ENCODE measurements at places on chromosomes 16 and 17.

- H3K27me3 ChIP-seq = no peaks in the 10 kb centered on the region
- H3K36me3 ChIP-seq = no peaks in the 10 kb centered on the region
- no peak for DNase-seq
- no peaks in the 10 kb centered on the region for H3K4me1 ChIP-seq
- no peak overlapping the region for H3K27ac ChIP-seq
These were observed 199.8 kb downstream of the NPIPA7 start for GRCh38 chr16:16578701-16579100.

GRCh38 chr17:55093353-55093752 lies 124.8 kb downstream of the STXBP4 start:
- H3K36me3 ChIP-seq = no peaks in the 10 kb centered on the region
- no peak for DNase-seq
- H3K4me3 ChIP-seq = no peak overlapping the region
- H3K27ac ChIP-seq = no peak overlapping the region
- H3K27me3 ChIP-seq = no peaks in the 10 kb centered on the region

- no peaks in the 10 kb centered on the region for H3K27me3 ChIP-seq
- no peak for DNase-seq
- H3K36me3 ChIP-seq = no peaks in the 10 kb centered on the region
- no peak overlapping the region for H3K4me3 ChIP-seq
- H3K27ac ChIP-seq = peak overlapping the region; percentile 62
- peaks cover 16% of the 10 kb centered on the region for H3K4me1 ChIP-seq
These were observed 16.9 kb upstream of the CCL22 start for GRCh38 chr16:57341441-57342303.

- no peaks in the 10 kb centered on the region for H3K4me1 ChIP-seq
- H3K27me3 ChIP-seq = no peaks in the 10 kb centered on the region
- H3K4me3 ChIP-seq = no peak overlapping the region
- no peak for DNase-seq
These were observed 560.7 kb upstream of the RBFOX1 start for GRCh38 chr16:6771956-6772355.

DNA sequence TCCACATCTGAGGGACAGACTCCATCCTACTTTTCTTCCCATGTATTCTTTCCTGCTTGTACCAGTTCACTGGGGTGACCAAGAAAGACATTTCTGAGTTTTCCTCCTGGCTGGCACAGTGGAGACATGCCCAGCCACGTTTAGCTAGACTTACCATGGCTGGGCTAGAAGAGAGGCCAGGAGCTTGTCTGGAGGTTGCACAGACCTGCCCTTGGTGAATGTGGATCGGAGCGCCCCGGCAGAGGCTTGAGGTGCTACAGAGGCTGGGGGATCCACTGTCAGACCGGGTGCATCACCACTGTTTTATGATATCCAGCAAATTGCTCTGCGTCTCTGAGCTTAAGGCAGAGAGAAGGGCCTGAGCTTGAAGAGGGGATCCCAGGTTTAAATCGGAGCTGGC lies 3.5 kb downstream of the IL4R start:
- no peaks in the 10 kb centered on the region for H3K27me3 ChIP-seq
- H3K36me3 ChIP-seq = no peaks in the 10 kb centered on the region
- peaks cover 84% of the 10 kb centered on the region for H3K4me1 ChIP-seq
- DNase-seq = peak; percentile 54

GRCh38 chr17:35733366-35733765 lies 1.9 kb downstream of the RASL10B start:
- DNase-seq = peak; percentile 39
- no peak overlapping the region for H3K27ac ChIP-seq
- H3K4me3 ChIP-seq = no peak overlapping the region
- peaks cover 14% of the 10 kb centered on the region for H3K4me1 ChIP-seq
- H3K27me3 ChIP-seq = no peaks in the 10 kb centered on the region

DNA sequence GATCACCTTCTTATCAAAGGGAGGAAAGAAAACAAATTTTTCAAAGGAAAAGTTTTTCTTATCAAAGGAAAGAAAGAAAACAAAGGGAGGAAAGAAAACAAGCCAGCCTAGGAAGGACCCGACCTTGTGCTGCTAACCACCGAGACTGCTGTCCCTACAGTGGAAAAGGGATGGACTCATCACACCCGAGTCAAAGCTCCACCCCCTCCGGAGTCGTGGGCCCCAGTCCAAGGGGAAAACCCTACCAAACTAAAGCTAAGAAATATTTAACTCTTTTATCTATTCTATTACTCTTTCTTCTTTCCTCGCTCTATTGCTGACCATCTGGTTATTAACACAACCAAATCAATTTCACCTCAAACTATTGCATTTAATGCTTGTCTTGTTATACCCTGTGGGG lies 6.1 kb upstream of the ENDOV start:
- H3K4me1 ChIP-seq = peaks cover 7% of the 10 kb centered on the region
- no peak for DNase-seq
- H3K27me3 ChIP-seq = no peaks in the 10 kb centered on the region
- H3K4me3 ChIP-seq = no peak overlapping the region
- H3K36me3 ChIP-seq = no peaks in the 10 kb centered on the region

Data from suprapubic skin (tissue), 4 donors.